ENCODE measurements at places on chromosomes 12 and 14. TPM values are rescaled to one million over a fixed set of nuclear protein-coding genes. Genes with fewer than 3 reads are reported as not detected.

DNA sequence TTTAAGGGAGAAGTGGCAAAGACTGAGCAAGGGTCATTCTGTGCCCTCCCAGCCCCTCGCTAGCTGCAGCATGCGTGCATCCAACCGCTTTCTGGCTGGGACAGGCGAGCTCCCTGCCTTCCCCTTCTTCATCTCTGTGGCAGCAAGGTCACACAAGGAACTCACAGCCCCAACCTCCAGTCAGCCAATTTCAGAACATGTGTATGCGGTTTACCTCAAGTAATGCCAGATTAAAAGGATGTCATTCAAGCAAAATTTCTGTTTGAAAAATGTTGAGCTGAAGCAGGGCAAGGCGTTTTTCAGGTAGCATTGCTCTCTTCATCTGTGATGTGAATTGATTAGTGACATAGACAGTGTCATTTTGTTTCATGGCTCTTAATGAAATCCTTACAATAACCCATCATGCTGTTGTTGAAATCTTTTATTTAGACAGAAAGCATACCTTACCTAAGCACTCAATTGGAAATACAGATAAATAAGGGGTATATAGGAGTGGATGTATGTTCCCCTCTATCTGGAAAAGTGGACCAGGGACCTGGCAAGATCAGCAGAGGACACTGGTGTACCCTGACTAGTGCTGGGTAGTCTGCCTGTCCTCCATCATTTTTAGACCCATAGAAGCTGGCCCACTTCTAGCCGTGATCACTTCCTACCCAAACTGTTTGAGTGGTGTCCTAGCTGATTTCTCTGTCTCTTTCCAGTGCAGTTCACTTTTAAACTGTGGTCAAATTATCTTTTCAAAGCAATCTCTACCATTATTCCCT, 82.8 kb upstream of the NEDD1 start:
- DNase-seq = no peak

- DNase-seq = no peak
Observed at GRCh38 chr14:21672116-21672515, 1.5 kb downstream of the OR4E1 start.

GRCh38 chr12:130636370-130636769, 79.7 kb downstream of the RIMBP2 start:
- DNase-seq = no peak

- no peak for DNase-seq
Observed at GRCh38 chr14:32588448-32589320, 259.6 kb downstream of the AKAP6 start.

DNA sequence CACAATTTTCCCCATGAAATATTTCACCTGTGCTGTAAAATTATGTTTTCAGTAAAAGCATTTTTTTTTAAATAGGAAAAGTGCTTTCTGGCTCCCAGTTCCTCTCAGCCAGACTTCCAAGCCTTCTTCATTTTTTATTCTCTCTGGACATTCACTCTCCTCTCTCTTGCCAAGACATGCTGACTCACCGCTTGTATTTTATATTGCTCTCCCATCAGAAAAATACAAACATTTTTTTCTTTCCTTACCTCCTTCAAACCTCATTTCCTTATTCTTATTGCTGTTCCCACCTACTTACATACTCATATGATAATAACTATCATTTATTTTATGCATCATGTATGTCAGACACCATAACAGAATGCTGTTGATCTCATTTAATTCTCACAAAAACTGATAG, 37.7 kb upstream of the ZNF641 start:
- DNase-seq = no peak

DNA sequence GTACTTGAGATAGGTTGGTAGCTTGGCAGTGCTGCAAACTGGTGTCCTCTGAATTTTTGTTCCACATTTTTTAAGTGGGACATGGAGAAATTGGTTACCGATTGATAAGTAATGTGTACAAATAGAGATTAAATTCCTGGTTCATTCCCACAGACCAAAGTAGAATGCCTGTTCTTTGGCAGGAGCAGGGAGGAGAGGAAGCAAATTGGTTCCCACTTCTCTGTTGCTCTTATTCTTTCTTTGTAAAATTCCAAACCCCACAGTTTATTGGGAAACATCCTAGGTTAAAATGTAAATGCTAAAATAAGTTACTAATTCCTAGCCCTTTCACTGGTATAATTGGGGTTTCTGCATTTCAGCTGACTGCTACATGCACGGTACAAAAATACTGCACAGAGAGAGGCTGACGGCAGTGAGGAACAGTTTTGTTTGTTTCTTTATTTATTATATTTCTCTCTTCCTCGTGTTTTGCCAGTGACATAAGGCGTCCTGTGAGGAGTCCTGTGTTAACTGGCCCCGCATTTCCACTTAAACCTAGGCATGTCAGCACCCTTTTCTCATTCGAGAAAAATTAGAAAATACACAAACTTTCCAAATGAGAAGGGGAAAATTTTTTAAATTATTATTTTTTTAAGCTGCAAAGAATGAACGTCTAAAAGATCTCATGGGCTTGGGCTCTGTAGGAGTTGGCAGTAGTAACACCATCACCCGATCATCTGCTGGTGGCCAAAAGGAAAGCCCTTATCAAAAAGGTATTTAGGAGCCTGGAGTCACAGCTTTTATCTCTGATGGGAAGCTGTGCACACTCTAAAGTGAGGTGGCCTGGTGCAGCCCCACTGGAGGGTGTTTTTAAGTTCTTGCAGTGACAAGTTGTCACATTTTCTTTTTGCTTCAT, 25.4 kb upstream of the BCL7A start:
- no peak for DNase-seq

DNA sequence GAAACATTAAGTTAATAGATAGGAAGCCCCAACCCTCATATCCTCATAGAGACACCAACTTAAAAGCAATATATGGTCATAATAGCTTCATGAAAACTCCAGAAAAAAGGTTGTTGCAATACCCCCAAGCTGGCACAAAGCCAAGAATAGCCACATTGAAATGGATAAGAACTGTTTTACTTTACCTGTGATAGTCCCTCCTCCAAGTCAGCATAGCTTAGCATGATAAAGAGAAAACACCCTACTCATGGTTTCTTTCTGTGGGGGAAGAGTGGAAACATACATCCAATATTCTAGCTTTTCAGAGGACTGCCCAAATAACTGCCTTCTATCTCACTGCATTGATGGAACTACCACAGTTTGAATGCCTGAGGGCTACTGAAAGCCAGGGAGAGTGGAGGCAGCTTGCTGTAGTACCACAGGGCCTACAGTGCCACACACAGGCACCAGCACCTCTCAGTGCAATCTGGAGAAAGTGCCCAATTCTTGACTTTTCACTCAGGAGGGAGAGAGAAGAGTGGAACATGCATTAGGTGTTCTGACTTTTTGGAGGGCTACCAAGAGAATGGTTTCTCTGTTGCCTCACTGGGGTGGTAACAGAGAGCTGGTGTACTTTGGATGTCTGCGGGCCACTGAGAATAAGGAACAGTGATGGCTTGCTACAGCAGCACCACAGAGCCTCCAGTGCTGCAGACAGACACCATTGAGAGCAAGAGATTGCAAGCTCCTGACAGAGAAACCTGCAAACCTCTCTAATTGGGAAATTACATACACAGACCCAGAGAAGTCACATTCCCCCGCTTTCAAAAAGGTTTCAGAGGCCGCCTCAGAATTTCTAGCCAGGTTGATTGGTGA, 157.1 kb upstream of the GARIN2 start:
- no peak for DNase-seq

DNA sequence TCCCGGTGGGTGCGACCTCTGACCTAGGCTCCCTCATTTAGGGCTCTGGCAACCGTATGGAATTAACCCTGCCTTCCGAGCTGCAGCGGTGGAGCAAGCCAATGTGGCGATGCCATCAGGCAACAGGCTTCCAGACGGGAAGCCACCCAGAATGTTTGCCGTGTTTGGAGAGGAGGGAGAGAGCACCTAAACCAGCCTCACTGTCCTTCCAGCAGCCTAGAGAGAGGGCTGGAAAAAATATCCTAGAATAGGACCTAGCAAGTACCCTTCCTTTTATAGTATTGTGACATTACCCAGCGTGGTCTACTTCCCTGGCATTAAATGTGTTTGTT, 287 bp upstream of the SLC2A13 start:
- no peak for DNase-seq

DNA sequence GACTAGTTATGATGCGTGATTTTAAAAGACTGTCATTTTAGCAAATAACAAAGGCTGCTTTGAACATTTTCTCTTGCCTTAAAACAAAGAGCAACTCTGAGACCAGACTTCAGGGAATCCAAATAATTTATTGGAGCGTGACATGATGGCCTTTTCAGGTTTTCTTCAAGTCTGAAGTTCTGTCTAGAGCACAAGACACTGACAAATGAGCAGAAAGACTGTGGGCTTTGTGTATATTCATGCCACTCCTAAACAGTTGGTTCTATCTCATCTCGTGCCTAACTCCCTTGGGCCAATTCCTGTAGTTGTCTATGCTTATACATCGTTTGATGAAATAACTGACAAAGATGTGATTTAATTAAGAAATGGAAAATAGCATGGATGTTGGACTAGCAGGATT, 47.5 kb downstream of the IFT81 start:
- no peak for DNase-seq

DNA sequence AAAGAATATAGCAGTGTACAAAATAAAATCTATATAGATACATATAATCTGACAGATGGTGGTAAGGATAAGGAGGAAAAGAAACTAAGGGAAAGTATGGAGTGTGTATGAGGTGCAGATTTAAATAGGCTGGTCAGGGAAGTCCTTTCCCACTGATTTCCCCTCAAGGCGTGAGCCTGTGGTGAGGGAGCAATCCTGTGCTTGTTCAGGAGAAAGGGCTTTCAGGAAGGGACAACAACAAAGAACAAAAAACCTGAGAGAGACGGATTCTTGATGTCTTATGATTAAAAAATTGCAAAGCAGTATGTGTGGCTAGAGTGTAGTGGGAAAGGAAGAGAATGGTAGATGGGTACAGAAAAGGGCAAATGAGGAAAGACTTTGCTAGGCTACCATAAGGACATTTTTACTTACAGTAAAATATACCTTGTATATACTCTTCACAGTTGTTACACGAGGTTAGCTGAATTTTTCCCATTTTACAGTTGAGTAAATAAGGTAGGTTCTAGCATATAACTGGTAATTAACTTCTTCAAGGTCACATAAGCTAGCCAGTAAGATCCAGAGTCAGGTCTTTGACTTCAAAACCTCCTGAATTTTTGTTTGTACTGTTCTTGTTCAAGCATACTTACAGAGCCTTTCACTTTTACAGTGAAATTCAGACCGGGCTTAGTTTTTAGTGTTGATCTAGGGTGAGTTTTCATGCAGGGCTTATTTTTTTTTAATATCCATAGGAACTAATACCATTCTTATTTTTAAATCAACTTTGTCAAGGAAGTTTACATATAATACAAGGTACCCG, 15.6 kb downstream of the CNOT2 start:
- no peak for DNase-seq

GRCh38 chr12:104676636-104677035, 219.9 kb downstream of the CHST11 start:
- DNase-seq = peak; percentile 47

- DNase-seq = no peak
Observed at GRCh38 chr12:19627719-19628118, 188.4 kb downstream of the AEBP2 start.

The C12orf54 gene
- polyA plus RNA-seq = not detected

The KRT75 gene
- 0.14 TPM for polyA plus RNA-seq

The MYH6 gene
- not detected for polyA plus RNA-seq

The IGF1 gene
- polyA plus RNA-seq = 0.08 TPM

The FAM222A gene
- 27.7 TPM for polyA plus RNA-seq

The TTC5 gene
- 26.2 TPM for polyA plus RNA-seq

The KRAS gene
- 6.3 TPM for polyA plus RNA-seq

The PRH2 gene
- not detected for polyA plus RNA-seq

The IFNG-AS1 gene
- not detected for polyA plus RNA-seq

The CACNA2D4 gene
- not detected for polyA plus RNA-seq
